ENCODE measurements at places on chromosomes 7 and 10.

- DNase-seq = no peak
These were observed 214.0 kb upstream of the PRPS1L1 start for GRCh38 chr7:18241543-18242231.

- no peak for DNase-seq
These were observed 46.5 kb upstream of the ITGB8 start for GRCh38 chr7:20284003-20284770.

DNA sequence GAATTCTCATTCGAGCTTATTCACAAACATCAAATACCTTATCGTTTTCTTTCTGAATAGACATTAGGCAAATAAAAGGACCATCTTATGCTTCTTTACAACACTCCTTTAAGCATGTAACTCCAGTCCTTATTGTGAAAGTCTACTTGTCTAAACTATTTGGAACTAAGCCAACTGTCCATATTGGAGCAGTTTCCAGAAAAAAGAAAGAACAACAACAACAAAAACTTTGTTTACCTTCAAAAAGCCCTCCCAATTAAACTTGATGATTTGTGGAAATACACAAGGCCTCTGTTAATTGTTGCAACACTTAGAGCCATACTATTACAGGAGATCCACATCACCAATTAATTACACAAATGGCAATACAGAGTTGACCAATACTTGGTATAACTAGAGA, 163.6 kb downstream of the GALNT11 start:
- DNase-seq = no peak

- DNase-seq = no peak
These were observed 115.6 kb downstream of the TWIST1 start for GRCh38 chr7:19001854-19002253.

GRCh38 chr10:73744664-73744975, 448 bp downstream of the SEC24C start:
- DNase-seq = peak; percentile 80

GRCh38 chr7:12607134-12607533, 36.6 kb downstream of the SCIN start:
- DNase-seq = no peak

GRCh38 chr7:54541669-54542625, at the start of gene VSTM2A:
Gene VSTM2A (plus strand): TSS chr7:54542375. CDS start chr7:54542731, 356 bp downstream.
- DNase-seq = no peak

DNA sequence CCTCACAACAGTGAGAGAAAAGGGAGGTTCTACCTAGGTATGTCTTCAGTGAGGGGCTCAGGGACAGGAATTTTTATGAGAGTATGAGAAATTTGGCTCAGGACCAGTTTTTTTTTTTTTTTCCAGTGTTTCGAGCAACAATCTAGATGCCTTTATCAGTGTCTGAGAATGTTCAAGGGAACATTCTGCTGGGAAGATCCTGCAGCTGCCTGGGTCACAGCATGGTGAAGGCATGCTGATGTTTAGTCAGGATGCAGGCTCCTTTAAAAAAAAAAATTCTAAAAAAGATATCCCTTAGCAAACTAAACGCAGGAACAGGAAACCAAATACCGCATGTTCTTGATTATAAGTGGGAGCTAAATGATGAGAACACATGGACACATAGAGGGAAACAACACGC, 31.0 kb downstream of the SBDS start:
- no peak for DNase-seq

DNA sequence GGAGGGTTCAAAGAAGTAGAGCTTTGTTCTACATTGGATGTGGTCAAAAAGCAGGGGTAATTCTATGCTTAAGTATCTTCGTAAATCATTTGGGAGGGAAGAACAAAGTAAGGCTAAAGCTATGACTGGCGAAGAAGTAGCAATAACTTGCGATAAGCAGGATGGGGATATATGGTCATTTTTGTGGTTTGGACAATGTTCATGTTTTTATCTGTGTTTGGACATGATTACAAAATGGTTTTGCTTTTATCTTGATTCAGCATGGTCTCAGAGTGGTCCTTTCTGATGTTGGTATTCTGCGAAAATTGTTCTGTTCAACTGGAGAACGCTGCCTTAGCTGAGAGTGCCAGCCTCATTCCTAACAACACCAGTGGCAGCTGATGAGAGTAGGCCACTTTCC, 208.8 kb downstream of the SEMA3A start:
- no peak for DNase-seq

GRCh38 chr7:105623378-105623777, 42.1 kb upstream of the EFCAB10 start:
- DNase-seq = no peak

DNA sequence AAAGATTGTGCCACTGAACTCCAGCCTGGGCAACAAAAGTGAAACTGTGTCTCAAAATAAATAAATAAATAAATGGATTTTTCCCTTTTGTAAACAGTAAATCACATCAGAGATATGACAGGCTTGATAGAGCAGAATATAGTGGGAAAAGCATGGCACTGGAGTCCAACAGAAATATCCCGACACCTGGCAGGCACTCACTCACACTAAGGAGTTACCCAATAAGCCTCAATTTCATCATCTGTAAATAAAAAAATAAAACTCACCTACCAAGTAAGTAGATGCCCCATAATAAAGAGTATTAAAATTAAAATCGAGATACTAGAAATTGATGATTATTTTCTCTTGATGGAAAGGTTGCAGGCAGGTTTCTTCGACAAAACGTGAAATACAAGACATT, 1.7 kb downstream of the ATE1 start:
- no peak for DNase-seq

- DNase-seq = no peak
These were observed 269.4 kb downstream of the NXPH1 start for GRCh38 chr7:8702807-8703206.

- no peak for DNase-seq
These were observed 135.4 kb upstream of the KMT2E start for GRCh38 chr7:104878577-104878976.

DNA sequence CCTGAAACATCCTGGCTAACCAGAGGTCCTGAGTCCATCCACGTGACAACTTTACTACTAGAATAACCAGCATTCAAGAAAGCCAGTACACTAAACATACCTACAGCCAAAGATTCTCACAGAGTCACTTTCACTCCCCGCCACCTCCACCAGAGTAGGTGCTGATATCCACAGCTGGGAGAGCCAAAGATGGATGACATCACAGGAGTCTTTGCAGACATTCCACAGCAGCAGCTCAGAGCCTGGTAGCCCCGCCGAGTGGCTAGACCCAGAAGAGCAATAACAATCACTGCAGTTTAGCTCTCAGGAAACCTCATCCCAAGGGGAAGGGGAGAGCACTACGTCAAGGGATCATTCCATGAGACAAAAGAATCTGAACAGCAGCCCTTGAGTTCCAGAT, 13.5 kb upstream of the ADAM22 start:
- DNase-seq = no peak

DNA sequence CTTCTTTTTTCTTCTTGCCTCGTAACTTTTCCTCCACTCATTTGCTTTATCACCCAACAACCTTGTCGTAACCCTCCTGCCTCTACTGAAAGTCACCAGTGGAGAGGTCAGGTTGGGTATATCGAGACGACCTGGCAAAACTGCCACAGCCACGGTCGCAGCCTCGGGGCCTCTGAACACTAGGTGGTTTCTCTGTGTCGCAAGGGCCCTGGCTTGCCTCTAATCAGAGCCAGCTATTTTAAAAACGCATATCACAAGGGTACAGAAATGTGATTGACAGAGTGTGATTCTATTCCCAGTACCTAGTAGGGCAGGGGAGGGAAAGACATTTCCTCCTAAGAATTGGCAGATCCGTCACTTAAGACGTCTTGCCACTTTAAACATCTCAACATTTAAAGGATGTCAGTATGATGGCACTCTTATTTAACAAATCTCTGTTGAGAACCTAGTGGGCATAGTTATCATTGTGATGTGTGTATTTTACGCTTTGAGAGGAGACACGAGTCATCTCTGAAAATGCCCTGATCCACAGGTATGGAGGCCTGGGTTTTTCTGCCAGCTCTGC, 197.5 kb downstream of the ARHGAP21 start:
- DNase-seq = no peak

DNA sequence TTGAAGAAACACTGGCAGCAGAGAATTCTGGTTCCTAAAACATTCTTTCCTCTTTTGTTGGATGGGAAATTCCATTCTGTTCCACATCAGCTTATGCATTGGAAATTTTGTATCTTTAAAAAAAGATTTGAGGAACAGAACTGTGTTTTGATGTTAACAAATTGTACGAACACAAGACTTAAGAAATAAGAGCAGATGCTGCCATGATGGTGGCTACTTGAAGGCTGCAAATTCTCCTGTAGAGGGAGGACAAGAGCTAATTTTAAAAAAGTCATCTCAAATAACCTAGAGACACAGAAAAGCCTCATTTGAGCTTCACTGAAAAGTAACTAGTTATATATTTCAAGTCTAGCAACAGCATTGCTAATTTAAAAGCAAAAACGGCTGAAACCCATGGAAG, 29.8 kb downstream of the NDUFB2 start:
- no peak for DNase-seq

- DNase-seq = no peak
These were observed 43.4 kb upstream of the OPTN start for GRCh38 chr10:13056456-13057077.

DNA sequence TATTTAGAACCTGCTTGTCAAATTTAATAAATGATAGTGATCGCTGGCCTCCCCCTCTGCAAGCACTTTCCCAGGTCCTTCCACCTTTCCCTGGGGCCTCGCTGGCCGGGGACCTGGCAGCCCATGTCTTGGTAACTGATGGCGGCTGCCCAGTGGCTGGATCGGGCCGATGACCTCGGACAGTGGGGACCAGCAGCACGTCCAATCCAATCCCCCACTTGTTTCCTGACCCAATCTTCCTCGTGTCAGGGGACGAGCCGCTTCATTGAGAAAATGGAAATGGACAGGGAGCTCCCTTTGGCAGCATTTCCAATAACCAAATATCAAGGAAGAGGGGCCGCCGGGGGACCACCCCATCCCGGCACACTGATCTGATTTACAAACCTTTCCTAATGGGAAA, 17.2 kb downstream of the EBF3 start:
- DNase-seq = no peak

DNA sequence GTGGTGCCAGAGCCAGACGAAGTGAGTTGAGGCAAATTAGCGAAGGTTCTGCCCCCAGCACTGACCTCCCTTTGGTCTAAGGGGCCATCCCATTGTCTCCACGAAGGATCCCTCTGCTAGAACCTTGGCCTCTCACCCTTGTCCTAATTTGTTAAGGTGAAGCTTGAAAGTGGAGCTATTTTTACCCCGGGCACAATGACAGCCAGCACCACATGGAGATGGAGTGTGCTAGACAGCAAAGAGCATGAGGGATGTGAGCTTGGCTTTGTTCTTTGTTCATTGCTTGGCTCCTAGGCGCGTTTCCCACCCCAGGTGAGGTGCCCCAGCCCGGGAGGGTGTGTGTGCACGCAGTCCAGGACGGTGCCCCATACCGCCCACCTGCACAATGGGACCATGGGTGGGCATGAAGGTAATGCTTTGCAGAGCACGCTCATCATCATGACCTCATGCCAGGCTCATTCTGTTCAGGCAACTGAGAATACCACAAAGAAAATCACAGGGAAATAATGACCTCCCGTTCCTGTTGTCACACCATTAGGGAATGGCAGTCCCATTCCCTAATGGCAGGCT, 361.0 kb upstream of the FZD8 start:
- no peak for DNase-seq

DNA sequence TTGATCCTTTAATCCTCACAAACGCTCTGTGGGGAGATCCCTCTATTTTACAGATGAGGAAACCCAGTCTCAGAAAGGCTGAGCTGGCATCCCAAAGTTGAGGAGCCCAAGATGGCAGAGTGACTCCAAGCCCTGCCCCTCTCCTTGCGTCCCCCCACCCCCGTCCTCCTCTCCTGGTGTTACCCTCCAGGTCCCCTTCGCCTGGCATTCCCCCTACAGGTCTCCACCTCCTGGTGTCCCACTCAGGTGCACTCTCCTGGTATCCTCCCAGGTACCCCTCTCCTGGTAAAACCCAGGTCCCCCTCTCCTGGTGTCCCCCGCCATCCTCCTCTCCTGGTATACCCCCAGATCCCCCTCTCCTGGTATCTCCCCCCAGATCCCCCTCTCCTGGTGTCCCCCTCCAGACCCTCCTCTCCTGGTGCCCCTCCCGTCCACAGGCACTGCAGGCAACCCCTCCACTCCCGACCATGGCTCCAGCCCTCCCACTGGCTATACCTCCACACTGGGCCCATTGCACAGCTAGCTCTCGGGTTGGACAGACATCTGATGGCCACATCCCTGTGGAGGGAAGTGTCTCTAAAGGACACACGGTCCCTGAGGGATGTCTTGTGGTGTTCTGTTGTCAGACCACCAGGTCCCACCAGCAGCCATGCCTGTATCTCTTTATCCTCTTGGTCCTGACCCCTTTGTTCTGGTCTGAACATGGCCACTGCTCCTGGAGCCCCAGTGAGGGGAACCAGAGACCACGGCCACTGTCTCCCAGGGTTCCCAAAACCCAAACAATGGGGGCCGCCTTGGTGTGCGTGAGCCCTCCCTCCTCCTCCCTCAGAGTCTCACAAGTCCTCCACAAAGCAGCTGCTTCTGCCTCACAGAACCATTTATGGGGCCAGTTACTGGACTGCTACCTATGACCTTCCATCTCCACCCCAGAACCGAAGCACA, 37.2 kb downstream of the CALML3 start:
- peak; percentile 44 for DNase-seq

GRCh38 chr10:103013416-103013815, 95.3 kb downstream of the CNNM2 start:
- no peak for DNase-seq

GRCh38 chr10:133476641-133476990, 22.9 kb downstream of the SCART1 start:
- no peak for DNase-seq

GRCh38 chr7:129098409-129099084, 43.6 kb upstream of the TNPO3 start:
- no peak for DNase-seq

DNA sequence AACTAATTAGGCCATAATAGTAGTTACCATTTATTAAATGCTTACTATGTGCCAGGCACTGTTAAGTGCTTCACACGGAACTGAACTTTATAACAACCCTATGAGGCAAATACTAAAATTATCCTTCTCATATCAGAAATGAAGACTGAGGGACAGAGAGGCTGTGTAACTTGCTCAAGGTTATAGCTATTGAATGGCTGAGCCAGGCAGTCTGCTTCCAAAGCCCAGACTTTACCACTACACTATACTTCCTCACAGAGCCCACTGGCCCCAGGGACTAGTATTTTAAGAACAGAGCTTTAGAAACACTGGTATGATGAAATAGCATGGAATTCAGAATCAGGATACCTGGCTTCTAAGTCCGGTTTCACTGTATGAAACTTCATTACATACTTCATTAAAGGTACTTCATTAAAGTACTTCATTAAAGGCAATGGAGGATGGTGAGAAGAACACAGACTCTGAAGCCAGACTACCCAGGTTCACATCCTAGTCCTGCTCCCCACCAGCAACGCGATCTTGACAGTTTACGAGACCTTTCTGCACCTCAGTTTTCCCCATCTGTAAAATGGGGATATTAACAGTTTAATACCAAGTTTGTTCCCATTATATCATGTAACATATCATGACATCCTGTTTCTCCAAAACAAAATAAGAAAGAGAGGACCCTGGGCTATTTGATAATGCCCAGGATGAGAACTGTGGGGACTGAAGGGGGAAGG, 19.6 kb downstream of the ANXA11 start:
- DNase-seq = no peak

GRCh38 chr7:36232971-36233550, 80.0 kb downstream of the EEPD1 start:
- no peak for DNase-seq

- DNase-seq = no peak
These were observed 116.5 kb downstream of the MARCHF5 start for GRCh38 chr10:92407305-92408016.
